Smooth muscle cell of bladder (primary cell): ENCODE measurements at places on chromosomes 16 and 17. TPM values are rescaled to one million over a fixed set of nuclear protein-coding genes. Genes with fewer than 3 reads are reported as not detected.

MYLK3 gene
- 0.14 and 0.28 TPM in 2 replicates for total RNA-seq

MEIOC gene
- under 0.01 TPM in 1 of 2 replicates, not detected in the other for total RNA-seq

ERAL1 gene
- 12.7 and 15.6 TPM in 2 replicates for total RNA-seq

KCNG4 gene
- not detected in 2 replicates for total RNA-seq

HCRT gene
- not detected in 2 replicates for total RNA-seq
